ENCODE measurements at places on chromosomes 7 and 10.

GRCh38 chr10:98460837-98461499, 14.2 kb upstream of the HPS1 start:
- no peak for DNase-seq

DNA sequence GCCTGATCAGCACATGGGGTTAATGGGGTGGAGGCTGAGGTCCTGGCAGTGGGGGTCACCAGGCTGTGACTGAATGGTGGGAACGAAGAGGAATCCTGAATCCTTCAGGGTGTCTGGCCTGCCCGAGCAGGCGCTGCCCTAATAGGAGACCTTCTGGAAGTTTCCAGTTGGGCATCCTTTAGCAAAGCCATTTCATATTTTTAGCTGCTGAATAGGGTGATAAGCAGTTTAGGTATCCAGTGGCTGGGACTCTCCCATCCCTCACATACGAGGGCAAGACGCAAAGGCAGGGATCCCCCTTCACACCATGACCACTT, 159.3 kb downstream of the SH3PXD2A start:
- DNase-seq = no peak

- no peak for DNase-seq
These were observed 13.9 kb upstream of the TECTB start for GRCh38 chr10:112269266-112269665.

GRCh38 chr7:151696721-151697514, 177.2 kb upstream of the RHEB start:
- DNase-seq = no peak

- no peak for DNase-seq
These were observed 1.1 kb upstream of the EMX2 start for GRCh38 chr10:117541405-117541908.

DNA sequence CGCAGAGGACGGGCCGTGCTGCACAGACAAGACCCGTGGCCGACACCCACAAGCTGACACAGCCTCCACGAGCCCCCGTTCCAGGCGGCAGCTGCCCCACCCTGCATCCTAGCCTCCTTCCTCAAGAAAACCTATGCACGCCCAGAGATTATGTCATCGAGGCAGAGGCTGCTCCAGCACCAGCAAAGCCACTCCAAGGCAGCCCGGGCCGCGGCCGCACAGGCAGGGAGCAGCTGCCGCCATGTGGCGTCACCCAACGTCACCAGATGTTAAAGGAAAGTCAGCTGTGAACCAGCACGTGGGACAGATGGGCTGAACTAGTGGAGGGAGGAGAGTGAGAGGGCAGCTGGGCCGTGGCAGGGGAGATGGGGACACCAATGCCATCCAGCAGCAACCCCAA, 59.8 kb downstream of the STK32C start:
- no peak for DNase-seq

GRCh38 chr10:35194906-35195305, 68.3 kb downstream of the CREM start:
- peak; percentile 66 for DNase-seq

DNA sequence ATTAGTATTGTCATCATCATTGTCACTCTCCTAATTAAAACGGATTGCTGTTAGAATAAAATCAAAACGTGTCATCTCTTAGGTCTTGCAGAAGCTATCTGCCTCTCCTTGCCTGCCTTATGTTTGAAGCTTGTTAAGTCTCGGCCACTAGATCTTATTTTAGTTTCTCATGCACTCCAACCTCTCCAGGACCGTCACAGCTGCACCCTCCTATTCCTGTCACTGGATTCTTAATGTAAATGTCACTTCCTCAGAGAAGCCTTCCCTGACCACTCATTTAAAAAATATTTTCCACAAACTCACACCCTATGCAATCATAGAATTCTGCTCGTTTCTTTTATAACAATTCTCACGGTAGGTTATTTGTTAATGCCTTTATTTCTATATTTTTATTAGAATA, 103.9 kb upstream of the DKK1 start:
- DNase-seq = no peak

DNA sequence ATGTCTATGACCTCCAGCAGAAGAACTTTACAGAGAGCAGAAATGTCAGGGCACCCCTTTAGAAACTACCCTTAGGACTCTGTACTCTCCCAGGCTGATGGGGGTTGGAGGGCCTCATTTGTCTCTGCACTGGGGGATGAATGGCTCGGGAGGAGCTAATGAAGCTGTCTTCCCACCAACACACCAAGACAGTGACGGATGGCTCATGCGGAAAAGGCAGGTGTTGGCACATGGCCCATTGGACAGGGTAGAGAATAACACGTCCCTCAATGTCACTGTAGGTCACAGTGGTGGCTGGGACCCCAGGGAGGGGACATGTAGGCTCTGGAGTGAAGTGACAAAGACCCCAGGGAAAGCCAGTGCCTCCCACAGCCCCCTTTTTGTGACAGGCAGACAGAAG, 64.0 kb upstream of the PCBD1 start:
- no peak for DNase-seq

- DNase-seq = no peak
These were observed 84.1 kb upstream of the INSYN2A start for GRCh38 chr10:127280446-127280845.

GRCh38 chr10:15455456-15455855, 84.4 kb upstream of the FAM171A1 start:
- no peak for DNase-seq

- no peak for DNase-seq
These were observed 152.9 kb downstream of the ARID5B start for GRCh38 chr10:62054408-62054807.

DNA sequence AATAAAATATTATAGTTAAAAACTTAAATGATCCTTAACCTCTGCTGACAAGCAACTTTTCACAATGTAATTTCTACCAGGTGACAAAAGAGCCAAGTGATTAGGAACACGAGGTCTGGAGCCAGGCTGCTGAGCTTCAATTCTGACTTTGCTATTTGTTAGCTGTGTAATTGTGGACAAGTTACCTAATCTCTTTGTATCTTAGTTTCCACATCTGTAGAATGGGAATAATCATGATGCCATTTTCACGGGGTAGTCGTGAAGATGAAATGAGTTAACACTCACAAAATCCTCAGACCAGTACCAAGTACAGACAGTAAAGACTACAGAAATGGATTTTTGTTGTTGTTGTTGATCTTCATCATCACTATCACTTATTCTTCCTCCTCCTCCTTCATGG, 144.5 kb downstream of the SLC25A13 start:
- DNase-seq = no peak

DNA sequence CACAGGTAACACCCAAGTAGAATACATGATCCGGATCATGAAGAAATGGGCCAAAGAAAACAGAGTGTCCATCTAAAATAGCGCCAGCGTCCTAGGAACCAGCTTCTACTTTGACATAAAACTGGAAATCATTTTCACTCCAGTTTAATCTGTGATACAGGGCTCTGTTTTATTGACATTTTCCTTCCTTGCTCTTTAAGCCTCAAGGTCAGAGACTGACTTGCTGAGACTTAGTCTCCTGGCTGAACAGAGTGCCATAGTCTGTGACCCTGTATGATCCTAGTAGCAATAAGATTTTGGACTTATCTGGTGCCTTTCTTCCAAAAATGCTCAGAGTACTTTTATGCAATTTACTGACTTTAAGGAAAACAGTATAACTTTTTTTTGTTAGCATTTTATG, 41.7 kb upstream of the UBN2 start:
- no peak for DNase-seq

GRCh38 chr10:10798102-10798863, 219.4 kb upstream of the CELF2 start:
- no peak for DNase-seq

DNA sequence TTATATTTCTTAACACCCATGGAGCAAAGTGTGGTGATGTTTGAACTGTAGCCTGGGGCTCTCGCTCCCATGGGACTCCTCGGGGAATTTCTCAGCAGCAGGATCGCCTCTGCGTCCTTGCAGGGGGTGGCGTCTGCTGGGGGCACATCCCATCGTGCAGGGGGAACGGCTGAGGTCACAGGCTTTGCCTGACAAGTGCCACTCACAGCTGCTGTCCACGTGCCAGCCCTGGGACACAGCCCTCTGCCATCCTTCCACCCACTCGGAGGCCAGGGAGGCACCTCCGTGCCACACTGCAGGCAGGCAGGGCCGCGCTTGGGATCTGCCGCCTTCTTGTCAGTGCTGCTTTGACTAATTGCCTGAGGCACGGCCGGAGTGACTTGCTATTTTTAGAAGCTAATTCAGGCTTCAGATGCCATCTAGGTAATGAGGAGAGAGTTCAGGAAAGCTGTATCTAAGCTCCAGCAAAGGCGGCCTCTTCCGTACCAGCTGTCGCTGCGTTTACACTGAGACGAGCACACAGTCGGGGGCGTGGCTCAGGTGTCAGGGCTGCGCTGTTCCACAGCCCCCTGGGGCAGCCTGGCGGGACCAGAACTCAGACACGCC, 45.7 kb downstream of the PITRM1 start:
- DNase-seq = no peak

DNA sequence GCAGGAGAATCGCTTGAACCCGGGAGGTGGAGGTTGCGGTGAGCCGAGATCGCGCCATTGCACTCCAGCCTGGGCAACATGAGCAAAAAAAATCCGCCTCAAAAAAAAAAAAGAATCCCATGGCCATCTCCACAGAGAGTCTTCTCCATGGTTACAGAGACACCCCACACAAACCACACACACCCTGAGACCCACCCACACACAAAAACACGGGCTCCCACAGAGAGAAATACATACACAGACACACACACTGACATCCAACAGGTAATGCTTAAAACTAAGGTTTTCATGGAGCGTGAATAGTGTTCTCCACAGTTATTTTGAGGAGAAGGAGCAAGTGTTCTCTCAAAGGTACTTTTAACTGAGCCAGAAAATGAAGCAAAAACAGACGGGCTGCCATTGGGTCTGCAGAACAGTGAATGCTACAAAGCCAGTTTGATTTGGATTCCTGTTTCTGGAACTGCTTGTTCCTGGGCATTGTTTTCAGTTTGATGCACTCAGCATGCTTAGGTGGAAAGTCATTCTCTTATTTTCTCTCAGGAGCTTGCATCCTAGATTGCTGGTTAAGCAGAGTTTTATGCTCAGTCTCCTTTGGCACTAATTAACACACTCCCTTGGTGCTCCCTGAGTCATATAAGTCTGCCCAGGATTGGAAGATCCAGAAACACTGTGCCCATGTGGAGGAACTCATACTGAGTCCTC, 15.4 kb downstream of the AHCYL2 start:
- no peak for DNase-seq

- no peak for DNase-seq
These were observed 298.9 kb upstream of the CNTNAP2 start for GRCh38 chr7:145817687-145818086.

GRCh38 chr10:128599538-128599937, 473.3 kb upstream of the MKI67 start:
- no peak for DNase-seq

DNA sequence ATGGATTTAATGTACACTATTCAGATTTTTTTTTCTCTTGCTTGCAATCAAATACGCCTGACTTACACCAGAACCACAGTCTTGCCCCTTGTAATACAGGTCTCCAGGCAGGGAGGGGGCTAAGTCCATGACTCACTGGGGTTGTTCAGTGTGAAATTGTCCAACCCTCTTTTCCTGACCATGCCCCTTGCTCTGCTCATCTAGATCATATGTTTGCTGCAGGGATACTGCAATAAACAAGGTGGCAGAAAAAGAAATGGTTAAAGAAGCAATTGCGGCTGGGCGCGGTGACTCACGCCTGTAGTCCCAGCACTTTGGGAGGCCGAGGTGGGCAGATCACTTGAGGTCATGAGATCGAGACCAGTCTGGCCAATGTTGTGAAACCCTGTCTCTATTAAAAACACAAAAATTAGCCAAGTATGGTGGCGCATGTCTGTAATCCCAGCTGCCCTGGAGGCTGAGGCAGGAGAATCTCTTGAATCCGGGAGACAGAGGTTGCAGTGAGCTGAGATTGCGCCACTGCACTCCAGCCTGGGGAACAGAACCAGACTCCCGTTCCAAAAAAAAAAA, 85.5 kb downstream of the TMEM130 start:
- no peak for DNase-seq

DNA sequence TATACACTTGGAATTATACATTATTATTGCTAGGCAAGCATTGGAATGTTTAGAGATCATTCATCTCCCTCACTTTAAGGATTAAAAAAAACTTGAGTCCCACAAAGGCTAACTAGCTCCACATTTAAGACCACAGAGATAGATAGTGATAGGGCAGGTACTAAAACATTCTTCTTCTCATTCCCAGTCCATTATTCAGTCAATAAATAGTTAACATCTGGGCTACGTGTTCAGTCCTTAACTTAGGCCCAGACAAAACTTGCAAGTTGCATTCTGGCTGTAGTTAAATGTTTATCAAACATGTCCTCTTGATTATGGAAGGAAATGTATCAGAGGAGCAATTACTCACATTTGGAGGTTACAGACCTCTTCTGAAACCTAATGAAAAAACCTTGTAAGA, 2.4 kb downstream of the GNG11 start:
- no peak for DNase-seq

DNA sequence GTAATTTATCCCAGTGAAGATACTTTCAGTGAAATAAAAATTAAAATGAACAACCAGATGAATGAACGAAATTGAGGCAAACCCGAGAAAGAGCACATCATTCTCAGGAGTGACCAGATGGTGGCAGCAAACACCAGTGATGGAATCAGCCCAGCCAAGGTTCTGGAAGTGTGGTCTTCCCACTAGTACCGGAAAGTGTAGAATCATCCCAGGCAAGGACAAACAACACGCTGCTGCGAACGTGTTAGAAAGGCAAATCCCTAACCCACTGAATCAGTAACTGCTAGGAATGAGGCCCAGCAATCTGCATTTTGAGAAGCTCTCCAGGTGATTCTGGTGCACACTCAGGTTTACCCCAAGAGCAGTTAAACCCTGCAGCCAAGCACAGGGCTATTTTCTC, 15.5 kb upstream of the SLC18A3 start:
- peak; percentile 47 for DNase-seq

GRCh38 chr7:19663816-19664462, 44.9 kb downstream of the POLR1F start:
- DNase-seq = no peak

- DNase-seq = no peak
These were observed 291.1 kb upstream of the IMMP2L start for GRCh38 chr7:111853201-111853990.

DNA sequence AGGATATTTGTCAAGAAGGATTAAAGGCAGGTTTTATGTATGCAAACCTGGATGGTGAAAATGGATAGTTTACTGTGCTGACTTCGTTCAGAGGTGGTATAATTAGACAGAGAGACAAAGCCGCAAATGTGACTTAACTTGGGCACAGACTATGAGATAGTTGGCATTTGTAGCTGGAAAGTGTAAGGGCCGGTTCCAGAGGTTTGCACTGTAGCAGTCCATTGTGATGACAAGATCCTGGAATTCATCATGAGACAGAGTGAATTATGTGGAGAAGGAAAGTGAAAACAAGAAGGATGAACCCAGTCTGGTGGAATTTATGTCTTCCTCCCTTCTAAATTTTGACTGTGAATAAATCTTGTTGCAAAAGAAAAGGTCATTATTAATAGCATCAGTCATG, 139.0 kb downstream of the CNTNAP2 start:
- no peak for DNase-seq

DNA sequence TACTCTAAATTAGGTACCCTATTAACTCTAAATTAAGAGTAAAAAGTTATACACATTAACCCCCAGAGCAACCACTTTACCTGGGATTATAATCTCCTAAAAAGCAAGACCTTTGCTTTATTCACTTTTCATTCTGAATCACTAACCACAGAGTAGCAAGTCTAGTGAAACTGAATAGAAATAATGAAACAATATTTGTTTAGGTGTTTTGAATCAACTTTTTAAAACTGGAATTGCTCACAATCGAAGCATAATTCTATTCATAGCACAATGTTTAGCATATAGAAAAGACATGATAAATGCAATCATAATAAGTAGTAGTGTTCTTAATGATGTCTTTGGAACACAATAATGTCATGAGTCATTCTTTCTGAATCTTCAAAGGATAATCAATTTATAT, 37.0 kb upstream of the CASD1 start:
- DNase-seq = no peak

All from activated CD8-positive, alpha-beta T cell treated with anti-CD3 and anti-CD28 coated beads, Interleukin-2, amount 10 ng/mL, durations not matched to agents 7 days and 5 days (primary cell).